ENCODE measurements at places on chromosomes 6 and 20.

DNA sequence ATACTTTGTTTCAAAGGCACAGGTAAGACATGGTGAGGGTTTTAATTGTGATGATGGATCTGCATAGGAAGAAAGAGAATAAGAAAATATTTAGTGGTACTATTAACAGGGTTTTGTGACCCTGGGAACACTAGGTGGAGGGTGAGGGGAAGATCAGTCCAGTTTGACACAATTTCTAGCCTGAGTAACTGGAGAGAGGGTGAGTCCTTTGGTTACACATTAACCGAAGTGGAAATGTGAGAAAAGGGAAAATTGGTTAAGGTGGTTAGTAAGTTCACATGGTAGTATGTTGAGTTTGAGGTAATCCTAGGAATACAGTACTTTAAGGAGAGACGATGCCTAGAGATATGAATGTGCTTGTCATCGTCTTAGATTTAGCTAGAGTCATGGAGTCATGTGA lies 54.8 kb upstream of the POU3F2 start:
- no peak for DNase-seq

- peak; percentile 55 for DNase-seq
Measured at GRCh38 chr6:135212935-135213334, 31.8 kb downstream of the MYB start.

- DNase-seq: peak; percentile 35
Measured at GRCh38 chr6:147418523-147418922, 90.0 kb upstream of the SAMD5 start.

DNA sequence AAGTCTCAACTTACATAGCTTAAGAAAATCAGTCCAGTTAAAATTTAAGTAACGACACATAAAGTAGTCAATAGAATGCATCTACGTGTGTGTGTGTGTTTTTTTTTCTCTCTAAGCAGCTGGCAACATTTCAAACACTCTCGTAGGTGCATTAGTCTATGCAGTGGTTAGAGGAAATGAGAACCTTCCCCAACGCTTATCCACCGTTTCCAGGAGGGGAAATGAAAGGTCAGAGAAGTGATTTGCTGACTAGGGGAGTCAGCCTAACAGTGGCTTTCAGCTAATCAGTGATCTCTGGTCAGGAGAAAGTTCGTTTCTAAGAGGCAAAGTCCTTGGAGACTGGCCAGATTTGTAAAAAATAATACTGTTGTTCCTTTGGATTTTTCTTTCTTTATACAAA lies 806.6 kb downstream of the C6orf118 start:
- no peak for DNase-seq

- no peak for DNase-seq
Measured at GRCh38 chr20:39214828-39215227, 252.7 kb downstream of the DHX35 start.

DNA sequence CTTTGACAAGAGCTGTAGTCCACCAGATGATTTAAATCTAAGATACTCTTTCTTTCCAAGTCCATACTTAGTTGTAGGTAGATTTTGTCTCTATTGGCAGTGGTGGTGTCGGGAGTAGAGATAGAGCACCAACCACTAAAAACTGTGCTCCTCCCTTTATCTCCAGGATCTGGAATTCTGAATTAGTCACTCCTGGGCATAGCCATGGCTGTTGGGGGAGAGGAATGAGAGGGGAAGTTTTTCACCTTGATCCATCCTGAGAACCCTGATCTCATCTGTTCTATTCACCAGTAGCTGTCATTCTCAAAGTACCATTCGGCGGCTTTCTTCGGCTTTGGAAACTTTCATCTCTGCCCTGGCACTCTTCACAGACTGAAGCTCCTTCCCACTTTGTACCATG lies 35.6 kb upstream of the NKX2-4 start:
- DNase-seq: no peak

DNA sequence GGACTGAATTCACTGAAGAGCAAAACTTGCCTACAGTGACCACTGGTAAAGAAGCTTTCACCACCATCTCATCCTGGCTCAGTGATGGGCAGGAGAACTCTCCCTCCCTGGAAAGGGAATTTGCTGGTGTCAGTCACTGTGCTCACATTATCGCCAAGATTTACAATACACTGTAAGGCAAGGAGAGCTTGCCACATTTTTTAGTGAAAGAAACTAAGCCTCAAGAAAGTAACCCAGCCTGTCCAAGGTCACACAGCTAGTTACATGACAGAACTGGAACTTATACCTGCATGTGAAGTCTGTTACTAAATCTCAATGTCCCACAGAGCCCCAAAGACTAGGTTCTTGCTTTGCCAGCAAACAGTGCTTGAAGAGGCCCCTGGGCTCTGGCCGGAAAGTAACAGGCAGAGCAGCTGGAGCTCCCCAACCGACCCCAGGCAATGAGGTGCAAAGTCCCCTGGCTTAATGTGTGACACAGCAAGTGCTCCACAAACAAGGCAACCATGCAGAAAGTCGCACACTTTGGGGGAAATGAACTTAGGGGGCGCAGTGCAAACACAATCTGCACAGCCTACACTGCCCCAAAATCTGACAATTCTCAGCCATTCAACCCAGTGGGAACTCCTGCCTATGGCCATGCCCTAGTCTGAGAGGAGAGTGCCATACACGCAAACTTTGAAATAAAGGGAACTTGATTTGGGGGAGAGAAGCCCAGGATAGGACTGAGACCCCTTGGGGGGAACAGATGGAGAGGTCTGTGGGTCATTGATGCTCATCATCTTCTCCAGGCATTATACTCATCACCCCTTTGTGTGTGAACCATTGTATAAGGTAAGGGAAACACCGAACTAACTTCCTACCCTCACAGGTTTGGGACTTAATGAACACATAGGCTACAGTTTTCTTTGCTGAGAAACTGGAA lies 1.9 kb downstream of the BCL2L1 start:
- DNase-seq: peak; percentile 24

DNA sequence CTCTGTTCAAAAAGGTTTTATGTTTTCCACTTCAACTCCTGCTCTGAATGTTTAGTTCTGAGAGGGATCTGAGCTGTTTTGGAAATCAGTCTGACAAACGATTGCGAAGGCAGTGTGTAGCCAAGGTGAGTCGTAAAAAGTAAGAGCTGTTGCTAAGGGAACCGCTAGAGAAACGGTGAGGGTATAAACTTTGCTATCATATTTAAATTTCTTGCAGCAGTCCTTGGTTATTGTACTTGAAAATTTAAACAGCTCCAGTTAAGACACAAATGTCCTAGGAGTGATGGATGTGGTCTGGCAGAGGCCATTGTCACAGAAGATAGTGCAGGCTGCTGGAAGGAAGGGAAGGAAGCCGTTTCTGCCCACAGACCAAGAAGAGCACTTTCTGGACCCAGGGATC lies 64.9 kb upstream of the CITED2 start:
- DNase-seq: no peak

GRCh38 chr6:108559097-108559883 lies 1.4 kb upstream of the FOXO3 start:
- peak; percentile 90 for DNase-seq

DNA sequence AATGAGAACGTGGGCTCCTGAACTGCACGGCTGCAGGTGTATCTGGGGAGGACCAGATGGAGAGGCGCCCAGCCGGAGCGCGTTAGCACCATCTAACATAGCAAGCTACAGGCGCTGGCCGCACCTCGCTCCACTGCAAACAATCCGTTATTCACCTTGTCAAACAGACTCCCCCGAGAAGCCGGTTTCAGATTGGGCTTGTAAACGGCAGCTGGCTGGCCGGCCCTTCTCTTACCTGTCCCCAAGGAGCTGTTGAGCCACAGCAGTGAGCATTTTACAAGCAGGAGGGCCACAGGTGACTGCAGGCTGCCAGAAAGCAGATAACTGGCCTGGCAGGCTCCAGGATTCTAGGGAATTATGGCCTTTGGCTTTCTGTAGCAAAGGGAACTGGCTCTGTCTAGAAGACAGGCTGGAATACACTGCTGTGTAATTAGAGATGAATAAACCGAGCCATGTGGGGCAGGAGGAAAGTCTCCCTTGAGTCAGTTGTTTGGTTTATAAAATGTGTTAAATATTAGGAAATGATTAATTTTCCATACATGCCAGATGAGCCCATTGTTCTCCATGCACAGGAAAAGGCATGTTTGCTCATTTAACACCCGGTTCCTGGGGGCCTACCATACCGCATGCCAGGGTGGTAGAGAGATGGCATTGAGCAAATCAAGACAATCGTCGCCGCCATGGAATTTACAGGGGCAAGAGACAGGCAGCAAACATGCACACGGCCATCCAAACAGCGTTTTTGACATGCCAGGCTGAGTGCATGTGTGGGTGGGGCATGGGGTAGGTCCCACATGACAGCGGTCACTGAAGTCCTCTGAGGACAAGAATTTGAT lies 159.3 kb downstream of the NFATC2 start:
- DNase-seq: no peak

- peak; percentile 64 for DNase-seq
Measured at GRCh38 chr6:29887819-29888776, 54.2 kb upstream of the HLA-A start.

DNA sequence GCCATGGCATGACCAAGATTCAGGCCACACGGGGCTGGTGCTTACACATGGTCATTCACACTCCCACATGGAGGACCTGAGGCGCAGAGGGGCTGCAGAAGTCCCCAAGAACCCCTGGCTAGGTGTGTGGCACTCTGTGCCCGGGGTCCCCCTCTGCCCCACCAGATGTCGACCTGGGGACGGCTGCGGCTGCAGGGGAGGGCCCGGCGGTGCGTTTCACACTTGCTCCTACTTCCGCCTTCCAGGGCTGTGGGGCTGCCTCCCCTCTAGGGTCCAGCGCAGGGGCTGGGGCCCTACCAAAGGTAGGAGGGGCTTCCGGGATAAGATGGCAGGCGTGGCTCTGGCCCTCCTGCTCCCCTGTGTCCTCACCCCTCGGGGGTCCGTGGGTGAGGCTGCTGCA lies 81.1 kb upstream of the SLCO4A1 start:
- no peak for DNase-seq

- no peak for DNase-seq
Measured at GRCh38 chr6:118502169-118502568, 45.9 kb upstream of the PLN start.

DNA sequence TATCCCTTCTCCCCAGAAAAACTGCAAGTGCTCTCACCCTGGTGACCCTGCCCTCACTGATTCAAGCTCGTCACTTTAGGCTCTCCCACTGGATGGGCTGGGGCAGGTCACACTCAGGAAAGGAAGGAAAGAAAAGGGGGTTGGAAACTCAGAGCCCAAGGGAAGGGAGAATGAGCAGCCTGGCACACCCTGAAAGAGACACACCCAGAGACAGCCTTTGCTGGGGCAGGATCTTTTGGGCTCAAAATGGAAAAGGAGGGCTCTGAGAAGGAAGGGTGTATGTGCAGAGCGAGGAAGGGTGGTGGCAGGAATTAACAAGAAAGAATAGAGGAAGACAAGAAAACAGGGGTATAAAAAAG lies 2.5 kb downstream of the PPP1R18 start:
- peak; percentile 22 for DNase-seq

DNA sequence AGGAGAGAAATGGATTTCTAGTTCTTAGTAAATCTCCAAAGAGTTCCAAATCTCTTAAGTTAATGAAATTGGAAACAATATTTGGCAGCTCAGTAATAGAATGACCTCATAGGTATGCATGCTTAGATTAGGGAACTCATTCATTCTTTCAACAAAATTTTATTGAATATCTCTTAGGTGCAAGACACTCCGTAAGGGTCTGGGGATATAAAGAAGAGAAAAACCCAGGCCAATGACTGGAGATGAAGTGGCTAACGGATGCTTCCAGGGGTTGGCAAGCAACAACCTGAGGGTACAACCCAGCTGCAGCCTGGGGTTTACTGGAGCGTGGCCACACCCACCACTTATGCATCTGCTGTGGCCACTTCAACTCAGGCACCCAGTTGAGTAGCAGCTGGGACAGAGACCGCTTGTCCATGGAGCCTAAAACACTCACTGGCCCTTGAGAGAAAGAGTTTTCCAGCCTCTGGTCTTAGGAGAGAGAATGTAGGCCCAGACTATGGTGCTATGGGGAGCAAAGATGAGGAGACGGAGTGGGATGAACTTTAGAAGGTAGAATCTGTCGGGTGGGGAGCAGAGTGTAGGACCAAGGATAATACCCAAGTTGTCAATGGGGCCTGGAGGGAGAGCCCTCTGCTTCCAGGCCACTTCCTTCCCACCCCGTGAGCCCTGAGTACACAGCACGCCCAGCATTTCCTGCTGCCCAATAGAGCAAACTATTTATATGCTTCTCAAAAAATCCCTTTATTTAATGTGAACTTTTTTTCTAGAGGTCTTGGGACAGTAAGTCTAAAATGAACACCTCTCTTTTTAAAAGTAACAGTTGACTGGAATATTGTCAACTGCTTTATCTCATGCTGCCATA lies 46.8 kb upstream of the PXDC1 start:
- DNase-seq: peak; percentile 72

- no peak for DNase-seq
Measured at GRCh38 chr6:100484474-100484873, 19.8 kb upstream of the SIM1 start.

- DNase-seq: peak; percentile 78
Measured at GRCh38 chr20:54257071-54257816, 49.4 kb downstream of the PFDN4 start.

DNA sequence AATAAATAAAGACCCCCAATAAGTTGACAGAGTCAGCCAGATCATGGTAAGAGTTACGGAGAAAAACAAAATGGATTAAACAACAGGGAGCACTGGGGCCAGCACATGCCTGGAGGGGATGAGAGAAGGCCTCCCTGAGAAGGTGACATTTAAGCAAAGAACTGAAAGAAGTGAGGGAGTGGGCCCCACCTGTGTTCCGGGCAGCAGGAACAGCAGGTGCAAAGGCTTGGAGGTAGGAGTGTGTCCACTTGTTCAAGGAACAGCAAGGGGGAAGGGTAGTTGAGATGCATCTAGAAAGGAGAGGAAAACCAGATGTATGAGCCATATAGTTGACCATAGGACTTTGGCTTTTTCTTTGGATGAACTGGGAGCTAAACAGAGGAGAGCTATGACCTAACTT lies 7.6 kb upstream of the PREX1 start:
- no peak for DNase-seq

Measured in Daoy (cell line).